NCI-H510A (cell line): ENCODE measurements at places on chromosomes 16 and 17.

- DNase-seq: no peak
Observed at GRCh38 chr17:63999680-64000531, 1.8 kb downstream of the PRR29 start.

DNA sequence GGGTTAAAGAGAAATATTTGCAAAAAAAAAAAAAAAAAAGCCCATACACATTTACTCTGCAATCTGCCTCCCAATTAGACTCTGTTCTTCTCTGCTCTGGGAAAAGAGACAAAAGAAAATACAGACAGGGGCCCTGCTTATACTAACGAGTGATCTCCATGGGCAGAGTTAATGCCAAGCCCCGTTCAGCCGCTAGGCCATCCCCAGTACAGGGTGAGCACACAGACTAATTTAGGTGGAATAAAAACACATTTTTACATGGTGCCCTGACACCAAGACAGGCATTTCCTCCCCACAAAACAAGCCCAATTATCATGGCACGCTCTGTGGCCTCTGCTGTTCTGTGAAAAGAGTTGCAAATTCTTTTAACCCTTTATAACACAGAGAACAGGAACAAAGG lies 356.3 kb upstream of the C16orf82 start:
- DNase-seq: no peak

DNA sequence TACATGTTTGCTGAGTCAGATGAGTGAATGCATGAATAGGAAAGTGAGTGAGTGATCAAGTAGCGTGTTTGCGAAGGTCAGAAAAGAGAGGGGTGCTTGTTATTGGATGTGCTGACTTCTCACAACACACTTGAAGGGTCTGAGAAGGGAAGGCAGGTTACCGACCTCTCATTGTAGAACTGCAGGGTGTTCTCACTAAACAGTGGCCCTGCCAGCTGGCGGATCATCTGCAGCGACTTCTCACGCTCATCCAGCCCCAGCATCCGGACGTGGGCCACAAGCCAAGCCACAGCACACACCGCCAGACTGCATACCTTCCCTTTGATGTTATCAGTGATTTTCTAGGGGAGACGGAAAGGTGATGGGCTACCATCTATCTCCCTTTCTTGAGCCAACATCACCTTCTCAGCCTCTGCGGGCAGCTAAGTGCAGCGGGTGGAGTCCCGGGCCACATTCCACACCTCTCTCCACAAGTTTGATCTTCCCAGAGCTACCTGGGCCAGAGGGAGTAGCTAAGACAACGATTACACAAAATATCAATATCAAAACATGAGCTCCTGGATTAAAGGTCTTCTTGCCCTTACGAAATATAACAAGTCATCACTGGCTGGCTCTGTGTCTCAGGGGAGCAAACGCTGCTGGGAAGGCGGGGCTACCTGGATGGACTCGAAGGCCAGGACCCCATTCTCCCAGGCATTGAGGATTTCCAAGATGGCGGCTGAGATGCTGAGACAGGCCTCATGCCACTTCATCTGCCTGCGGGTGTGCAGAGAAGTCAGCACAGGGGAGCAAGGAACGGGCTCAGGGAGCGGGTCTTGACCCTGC lies 11.0 kb downstream of the CSF3 start:
- DNase-seq: peak; percentile 82

- no peak for DNase-seq
Observed at GRCh38 chr17:35361027-35361426, 12.4 kb downstream of the SLFN11 start.

DNA sequence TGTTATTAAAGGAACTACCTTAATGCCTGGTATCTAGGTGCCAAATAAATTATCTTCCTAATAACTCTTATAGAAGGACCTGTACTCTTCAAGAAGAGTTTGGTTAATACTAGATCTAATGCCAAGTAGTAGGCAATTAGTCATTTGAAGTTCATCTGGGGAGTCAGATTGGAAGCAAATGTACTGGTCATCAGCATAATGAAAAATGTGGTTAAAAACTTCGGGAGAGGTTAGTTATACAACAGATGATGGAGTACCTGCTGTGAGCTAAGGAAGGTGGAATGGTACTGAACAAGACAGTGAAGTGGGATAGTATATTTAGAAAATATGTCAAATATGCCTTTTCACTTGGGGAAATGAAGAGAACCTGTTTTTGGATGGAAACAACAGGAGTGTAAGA lies 49.2 kb downstream of the TNRC6A start:
- no peak for DNase-seq

DNA sequence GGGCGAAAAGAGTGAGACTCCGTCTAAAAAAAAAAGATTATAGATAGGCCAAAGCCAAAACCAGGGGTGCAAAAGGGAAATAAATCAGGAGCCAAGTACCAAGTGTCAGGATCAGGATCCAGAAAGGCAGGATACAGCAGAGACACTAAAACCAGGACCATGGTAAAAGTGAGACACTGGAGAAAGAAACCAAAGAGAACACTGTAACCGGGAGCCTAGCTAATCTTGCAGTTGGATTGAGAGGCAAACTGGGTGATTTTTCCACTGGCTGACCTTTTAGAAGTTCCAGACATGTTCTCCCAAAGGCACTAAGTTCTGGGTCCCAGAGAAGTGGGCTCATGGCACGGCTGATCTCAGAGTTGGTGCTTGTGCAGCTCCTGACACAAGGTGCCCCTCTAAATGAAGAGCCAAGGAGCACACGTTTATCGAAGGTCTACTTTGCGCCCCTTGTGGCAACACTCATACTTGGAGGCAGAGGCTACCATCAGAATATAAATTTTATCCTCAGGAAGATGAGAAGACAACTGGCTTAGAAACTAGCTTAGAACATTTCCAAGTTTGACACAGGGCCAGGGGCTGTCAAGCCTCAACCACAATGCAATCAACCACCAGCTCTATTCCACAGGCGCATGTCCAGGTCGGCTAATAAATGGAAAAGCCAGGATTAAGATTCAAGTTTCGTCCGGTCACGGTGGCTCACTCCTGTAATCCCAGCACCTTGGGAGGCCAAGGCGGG lies 27.5 kb upstream of the HELZ start:
- no peak for DNase-seq

DNA sequence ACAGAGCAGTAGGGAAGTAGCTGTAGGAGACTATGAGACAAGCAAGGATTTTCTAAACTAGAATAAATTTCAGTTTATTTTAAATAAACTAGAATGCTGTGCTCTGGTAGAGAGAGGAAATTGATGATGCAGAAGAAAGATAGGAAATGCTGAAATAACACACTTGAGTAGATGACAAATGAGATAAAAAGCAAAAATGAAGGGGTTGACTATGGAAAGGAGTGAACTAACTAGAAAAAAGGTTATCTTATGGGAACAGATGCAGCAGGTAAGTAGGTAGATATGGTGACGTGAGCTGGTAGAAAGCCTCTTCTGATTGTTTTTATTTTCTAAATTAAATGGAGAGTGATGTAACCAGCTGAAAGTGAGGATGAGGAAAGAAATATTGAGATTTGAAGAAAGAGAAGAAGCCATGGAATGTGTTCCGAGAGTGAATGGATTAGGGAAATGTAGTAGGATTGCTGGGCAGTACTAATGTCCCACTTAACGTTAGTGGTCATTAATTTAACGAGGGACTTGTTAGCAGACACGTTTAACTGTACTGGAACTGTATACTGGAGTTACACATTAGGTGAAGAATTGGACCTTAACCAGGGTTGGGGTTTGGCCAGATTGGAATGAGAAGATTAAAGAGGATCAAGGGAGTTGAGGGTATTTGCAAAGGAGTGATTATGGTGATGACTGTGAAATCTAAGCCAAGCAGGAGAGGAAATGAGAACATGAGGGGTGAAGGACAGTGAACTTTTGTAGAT lies 196.5 kb downstream of the TANC2 start:
- DNase-seq: no peak

GRCh38 chr17:57455063-57455914 lies 199.0 kb downstream of the MSI2 start:
- DNase-seq: no peak
